Stimulated activated CD4-positive, alpha-beta T cell treated with anti-CD3 and anti-CD28 coated beads, Interleukin-4, amount 100 ng/mL, for 4 hours (primary cell): ENCODE measurements at places on chromosomes 7 and 10.

- no peak for DNase-seq
Measured at GRCh38 chr10:79241629-79241989, 105.7 kb upstream of the PPIF start.

GRCh38 chr10:100167553-100168312 is 18.1 kb downstream of the ERLIN1 start:
- no peak for DNase-seq

GRCh38 chr7:38973760-38974159 is 3.9 kb upstream of the POU6F2 start:
- DNase-seq: no peak

- DNase-seq: no peak
Measured at GRCh38 chr10:30282221-30282620, 66.9 kb downstream of the MTPAP start.

DNA sequence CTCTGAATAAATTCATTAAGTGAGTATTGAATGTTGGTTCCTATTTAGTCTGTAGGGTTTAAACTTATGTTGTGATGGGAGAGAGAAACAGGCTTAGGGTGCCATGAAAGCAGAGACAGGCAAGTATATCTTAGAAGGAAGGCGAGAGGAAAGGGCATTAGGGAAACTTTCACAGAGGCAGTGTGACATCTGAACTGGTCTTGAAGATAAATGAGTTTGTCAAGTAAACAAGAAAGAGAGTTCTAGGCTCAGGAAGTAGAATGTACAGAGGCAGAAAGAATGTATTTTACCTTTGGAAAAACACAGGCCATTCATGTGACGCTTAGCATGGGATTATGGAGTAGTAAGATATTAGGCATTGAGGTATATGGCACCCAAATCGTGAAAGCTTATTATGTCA is 34.5 kb downstream of the GLCCI1 start:
- no peak for DNase-seq

GRCh38 chr7:129298268-129298893 is 73.6 kb downstream of the AHCYL2 start:
- peak; percentile 48 for DNase-seq

GRCh38 chr7:33762911-33763306 is 142.4 kb upstream of the BMPER start:
- DNase-seq: no peak

- no peak for DNase-seq
Measured at GRCh38 chr7:44320141-44320540, 5.3 kb downstream of the CAMK2B start.
